Activated CD8-positive, alpha-beta memory T cell treated with anti-CD3 and anti-CD28 coated beads, Interleukin-2, amount 10 ng/mL, durations not matched to agents 7 days and 5 days (primary cell): ENCODE measurements at places on chromosomes 2 and 18. TPM values are rescaled to one million over a fixed set of nuclear protein-coding genes. Genes with fewer than 3 reads are reported as not detected.
A peak's percentile ranks its signal among the peaks of the same experiment; 100 is the strongest.

The TMEM169 gene
- 0.75 TPM for total RNA-seq

The CD8A gene
- total RNA-seq, result 686 TPM

The ANXA4 gene
- 66.6 TPM for total RNA-seq

The EDAR gene
- not detected for total RNA-seq

The EVX2 gene
- total RNA-seq, result not detected

The MPPE1 gene
- 42.9 TPM for total RNA-seq

The TSPYL6 gene
- total RNA-seq, result not detected

The BMPR2 gene
- total RNA-seq, result 10.2 TPM

- no peak for DNase-seq
Observed at GRCh38 chr18:57081899-57082298, 65.0 kb upstream of the BOD1L2 start.

DNA sequence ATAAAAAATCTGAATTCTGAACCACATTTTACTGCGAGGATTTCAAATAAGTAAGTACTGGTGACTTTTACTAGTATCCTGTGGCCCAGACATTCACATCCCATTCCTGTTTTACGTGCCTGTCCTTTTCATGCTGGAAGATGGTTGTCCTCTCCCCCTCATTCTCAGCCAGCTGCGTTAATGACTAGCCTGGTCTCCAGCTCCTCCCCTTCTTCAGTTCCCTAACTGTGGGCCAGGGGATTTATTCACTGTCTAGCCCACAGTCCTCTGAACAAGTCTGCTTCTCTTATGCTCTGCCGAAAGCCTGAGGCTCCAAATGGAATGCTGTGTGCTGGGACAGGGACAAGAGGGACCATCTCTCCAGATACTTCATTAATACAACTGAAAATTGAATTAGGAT is 373.9 kb downstream of the PTPRM start:
- DNase-seq, result no peak

DNA sequence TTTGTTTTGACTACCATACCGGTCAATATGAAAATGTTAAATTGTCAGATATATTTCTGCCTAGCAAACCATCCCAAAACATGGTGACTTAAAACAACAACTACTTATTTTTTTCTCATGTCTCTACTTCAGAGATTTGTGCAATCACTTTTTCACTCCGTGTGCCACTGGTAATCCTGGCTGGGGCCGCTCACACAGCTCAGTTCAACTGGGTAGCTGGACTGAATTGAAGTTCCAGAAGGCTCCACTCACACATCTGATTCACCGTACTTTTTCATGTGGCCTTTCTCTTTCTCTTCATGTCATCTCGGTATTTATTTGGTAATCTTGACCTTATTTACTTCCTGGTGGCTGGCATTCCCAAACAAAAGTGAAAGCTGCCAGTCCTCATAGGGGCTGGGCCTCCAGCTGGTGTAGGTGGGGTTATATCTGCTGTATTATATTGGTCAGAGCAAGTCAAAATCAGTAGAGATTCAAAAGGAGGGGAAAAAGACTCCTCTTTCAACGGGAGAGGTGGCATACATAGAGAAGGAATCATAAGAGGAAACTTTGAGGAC is 513.9 kb upstream of the NXPH2 start:
- no peak for DNase-seq

- peak; percentile 99 for DNase-seq
Observed at GRCh38 chr2:113889471-113890252, at the start of gene ACTR3. Gene ACTR3, plus strand, starts transcription at chr2:113890089. Its CDS starts 191 bp downstream, at chr2:113890280.

- peak; percentile 58 for DNase-seq
Observed at GRCh38 chr18:59056706-59057492, 82.8 kb upstream of the SEC11C start.

GRCh38 chr2:101337877-101338276 is 29.4 kb upstream of the RNF149 start:
- DNase-seq, result no peak

DNA sequence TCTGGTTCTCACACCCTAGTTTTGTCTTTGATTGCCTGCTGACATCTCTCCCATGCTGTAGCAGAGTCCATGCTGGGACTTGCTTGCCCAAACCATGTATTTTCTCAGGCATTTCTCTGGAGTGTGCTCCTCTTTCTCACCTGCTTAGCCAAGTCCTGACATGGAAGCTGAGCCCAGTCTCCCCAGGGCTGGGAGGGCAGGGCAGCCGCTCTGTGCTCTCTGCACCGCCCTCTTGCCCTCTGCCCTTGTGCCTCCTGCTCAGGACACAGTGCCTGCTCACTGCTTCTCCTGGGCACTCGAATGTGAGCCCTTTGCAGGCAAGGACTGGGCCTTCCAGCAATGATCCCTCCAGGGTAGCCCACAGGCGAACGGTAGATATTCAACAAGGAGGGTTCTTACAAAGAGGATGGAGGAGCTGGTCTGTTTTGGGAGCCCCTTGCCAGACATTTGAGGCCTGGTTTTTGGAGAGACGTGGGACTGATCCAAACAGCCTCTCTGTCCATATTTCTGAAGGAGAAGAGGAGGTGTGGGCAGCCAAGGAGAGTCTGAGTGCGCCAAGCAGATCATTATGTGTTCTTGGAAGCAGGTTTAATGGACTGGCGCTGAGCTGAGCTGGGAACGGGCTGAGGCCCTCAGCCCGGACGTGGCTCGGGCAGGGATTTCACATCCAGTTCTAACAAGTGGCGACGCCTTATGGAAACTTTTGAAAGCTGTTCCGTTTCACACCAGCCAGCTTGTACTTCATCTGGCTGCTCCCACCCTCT is 4.0 kb downstream of the SLC14A2 start:
- no peak for DNase-seq

GRCh38 chr2:65549257-65549627 is 116.8 kb upstream of the SPRED2 start:
- no peak for DNase-seq

DNA sequence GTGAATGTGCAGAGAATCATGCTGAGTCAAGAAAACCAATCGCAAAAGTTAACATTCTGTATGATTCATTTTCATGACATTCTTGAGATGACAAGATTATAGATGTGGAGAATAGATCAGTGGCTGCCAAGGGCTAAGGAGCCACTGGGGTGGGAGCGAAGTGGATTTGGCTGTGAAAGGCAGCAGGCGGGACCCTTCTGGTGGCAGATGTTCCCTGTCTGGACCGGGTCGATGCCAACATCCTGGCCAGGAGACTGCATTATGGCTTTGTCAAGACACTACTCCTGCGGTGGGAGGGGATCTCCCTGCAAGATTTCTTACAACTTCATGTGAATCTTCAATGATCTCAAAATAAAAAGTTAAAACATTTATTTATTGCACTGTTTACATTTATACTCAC is 427.9 kb downstream of the GALR1 start:
- no peak for DNase-seq

DNA sequence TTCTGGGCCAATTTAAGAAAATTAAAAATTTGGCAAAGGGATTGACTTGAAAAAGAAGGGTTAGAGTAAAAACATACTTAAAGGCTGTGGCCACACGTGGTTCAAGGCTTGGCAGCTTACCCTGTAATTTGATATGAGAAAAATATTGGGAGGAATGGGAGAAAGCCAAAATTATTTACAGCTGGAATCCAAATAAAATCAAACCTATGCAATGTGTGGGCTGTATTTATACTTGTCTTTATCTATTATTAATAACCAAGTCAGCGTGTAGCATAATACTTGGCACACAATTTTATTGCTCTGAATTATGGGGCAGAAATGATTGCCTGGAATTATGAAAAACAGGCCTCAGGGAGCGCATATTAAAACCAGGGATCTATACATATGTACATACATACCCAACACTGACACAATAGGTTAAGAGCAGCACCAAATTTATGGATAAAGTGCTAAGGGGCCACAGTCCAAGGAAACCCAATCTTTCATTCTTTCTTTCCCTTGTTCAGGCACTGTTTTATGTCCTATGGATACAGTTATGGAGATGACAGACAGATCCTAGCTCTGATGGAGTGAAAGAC is 35.6 kb downstream of the FAM124B start:
- DNase-seq, result no peak

DNA sequence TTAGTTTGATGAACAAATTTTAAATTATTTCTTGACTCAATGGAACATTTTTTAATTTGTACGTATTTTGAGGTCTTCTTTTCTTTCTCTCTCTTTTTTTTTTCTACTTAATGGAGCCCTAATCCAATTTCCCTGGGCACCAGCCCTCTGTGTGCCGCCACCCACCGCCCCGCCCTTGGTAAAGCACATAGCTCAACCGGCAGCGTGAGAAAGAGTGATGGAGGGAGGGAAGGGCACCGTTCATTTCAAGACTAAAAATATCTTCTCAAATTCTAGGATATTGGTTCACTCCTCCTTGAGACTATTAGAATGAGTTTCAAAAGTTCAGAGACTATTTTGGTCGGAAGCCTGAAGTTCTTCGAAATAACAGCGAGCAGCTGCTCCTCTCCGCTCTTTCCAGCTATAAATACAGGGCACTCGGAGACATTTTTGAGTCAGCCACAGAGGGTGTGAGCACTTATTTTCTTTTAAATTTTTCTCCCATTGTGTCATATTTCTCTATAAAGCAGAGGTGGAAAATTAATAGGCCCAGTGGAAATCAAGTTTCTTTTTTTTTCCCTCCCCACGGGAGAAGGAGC is 731.7 kb upstream of the ID2 start:
- no peak for DNase-seq

GRCh38 chr2:238655198-238655860 is 192.6 kb upstream of the TWIST2 start:
- peak; percentile 19 for DNase-seq

GRCh38 chr2:71462056-71462605 is 8.8 kb downstream of the DYSF start:
- no peak for DNase-seq

GRCh38 chr18:34808389-34808788 is 98.3 kb downstream of the DTNA start:
- no peak for DNase-seq

GRCh38 chr2:26740890-26741302 is 23.2 kb upstream of the SLC35F6 start:
- DNase-seq, result peak; percentile 72

- DNase-seq, result no peak
Observed at GRCh38 chr2:86584151-86584913, 21.1 kb upstream of the CHMP3 start.

GRCh38 chr2:236877972-236878371 is 207.7 kb upstream of the COPS8 start:
- no peak for DNase-seq

DNA sequence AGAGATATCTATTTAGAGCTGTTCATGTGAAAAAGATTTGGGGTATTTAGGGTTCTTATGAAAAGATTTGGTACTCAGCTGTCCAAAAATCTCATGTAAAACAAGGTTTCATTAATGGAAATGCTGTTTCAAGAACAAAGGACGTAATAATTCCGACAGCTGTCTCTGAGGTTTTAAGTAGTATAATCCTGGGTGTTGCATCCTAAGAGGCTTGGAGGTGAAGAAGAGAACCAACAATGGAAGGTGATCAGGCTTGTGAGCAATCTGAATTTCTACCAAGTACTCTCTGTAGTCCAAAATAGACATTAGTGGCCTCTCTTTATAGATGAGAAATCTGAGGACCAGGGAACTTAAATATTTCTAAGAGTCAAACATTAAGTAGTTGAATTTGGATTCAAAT is 205.1 kb downstream of the BABAM2 start:
- DNase-seq, result no peak

DNA sequence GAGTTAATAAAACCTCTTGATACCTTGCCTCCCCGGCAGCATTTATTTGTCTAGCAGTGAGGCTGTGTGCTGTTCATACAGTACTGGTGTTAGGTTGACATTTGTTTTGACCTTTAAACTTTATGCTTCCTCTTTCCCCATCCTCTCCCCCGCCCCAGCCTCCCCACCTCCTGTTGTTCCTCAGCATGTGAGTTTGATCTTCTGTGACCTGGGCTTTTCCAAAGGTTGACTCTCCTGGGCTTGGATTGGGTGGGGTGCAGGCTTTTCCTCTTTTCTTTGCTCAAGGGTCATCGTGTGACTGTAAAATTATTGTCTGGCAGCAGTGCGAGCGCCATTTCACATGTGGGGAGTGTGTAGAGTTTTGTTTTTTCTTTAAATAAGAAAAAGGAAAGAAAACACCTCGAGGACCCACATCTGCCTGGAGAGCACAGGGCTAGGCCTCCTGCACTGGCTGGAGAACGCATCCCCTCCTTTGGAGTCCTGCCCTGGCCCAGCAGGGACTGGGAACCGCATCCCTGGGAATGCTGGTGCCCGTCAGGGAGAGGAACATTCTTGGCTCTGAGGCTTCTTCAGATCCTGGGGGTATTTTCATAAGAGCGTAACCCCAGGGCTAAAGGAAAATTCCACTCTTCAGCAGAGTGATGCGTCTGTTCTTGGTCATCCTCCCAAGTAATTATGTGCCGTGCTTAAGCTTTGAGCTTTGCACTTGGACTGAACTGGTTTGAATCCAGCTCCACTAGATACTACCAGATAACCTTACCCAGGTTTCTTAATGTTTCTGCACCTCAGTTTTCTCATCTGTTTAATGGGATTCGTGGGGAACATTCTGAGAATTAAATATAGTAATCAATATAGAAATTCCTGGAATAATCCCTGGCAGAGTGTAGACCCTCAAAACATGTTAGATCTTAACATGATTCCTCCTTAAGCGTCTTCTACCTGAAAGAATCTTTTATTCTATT is 91.5 kb downstream of the SETBP1 start:
- no peak for DNase-seq

GRCh38 chr2:124339709-124340108 is 314.6 kb downstream of the CNTNAP5 start:
- no peak for DNase-seq
